ENCODE measurements at places on chromosomes 3 and 15.

- no peak for DNase-seq
Measured at GRCh38 chr15:66364944-66365528, 8.6 kb upstream of the TIPIN start.

DNA sequence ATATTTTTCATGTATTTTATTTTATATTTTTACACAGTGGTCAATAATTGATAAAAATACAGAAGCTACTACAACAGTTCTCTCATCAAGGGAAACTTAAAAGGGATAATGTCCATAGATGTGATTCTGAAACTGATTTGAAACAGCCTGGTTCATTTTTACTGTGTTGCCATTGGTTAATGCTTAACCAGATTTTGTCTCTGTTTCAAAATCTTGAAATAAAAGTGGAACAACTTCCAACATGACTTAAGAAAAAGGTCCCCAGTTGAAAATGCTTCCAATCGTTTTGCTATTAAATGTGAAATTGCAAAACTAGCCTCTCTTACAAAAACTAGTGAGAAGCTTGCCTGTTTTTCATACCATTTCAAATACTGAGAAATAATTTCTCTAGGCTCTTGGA lies 240.7 kb downstream of the LPP start:
- no peak for DNase-seq

GRCh38 chr15:63698692-63699091 lies 101.5 kb downstream of the FBXL22 start:
- no peak for DNase-seq

- no peak for DNase-seq
Measured at GRCh38 chr3:105529456-105529855, 162.7 kb downstream of the ALCAM start.

DNA sequence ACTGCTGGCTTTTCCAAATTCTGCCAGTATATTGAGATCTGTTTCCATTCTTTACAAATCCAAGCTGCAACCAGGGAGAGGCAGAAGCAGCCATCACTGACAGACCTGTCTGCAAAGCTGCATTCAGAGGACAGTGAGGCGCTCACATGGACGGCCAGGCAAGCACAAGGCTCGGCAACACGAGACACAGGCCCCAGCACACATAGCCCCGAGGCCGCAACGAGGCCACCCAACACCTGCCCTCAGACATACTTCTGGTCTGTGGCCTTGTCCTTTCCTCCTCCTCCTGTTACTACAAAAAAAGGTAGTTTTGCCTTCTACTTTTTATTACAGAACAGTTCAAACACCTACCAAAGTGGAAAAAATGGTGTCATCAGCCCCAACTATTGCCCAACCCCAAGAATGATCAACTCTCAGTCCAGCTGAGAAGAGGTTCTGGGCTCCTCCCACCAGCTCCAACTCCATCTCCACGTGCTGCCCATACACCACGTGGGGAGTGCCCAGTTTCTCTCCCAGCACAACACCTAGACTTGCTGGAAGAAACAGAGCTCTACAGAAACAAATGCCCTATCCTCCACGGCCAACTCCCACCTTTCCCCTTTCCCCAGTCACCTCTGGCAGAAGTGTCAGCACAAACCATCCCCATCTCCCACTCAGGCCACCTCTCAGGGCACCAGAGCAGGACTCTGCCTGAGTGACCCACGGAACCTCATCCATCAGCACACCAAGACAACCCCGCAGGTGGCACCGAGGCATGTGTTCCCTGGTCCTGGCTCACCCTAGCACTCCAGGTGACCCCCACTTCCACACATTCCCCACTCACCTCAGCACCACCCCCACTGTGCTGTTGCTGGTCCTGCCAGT lies 7.4 kb downstream of the ZXDC start:
- no peak for DNase-seq

DNA sequence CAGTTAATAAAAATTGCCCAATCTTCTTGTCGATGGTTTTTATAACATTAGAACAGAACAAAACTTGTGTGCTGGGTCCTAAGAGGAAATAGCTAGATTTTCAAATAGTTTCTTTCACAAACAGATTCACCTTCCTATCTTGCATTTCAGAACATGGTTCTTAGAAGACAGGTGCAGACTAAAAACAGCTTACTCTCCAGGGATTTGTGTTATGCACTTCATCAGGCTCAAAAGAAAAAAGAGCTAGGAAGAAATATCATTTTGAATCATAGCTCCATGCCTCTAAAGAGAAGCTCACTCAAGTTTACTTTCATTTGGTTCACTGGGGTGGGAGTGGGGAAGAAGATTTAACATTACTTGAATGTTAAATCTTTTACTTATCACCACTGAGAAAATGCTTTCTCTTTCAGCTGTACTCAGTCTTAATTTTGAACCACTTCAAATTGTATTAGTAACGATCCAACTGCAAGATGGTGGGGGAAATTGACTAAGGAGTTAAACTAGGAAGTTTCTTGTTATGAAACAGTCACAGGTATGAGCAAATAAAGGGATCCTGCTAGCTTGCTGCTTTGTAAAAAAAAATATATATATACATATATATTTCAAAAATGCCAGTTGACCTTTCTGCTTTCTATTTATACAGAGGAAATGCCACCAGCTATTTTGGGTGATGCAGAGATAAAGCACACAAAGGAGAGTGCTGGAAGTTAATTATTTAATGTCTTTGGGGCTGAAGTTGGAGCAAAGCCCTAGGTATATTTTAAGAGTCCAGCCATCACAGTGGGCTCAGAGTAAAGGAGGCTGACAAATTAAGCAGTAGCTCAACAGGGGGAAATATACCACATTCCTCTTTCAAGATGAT lies 28.3 kb upstream of the NUDT16 start:
- no peak for DNase-seq
